ENCODE measurements at places on chromosomes 7 and 10.
A peak's percentile ranks its signal among the peaks of the same experiment; 100 is the strongest.

DNA sequence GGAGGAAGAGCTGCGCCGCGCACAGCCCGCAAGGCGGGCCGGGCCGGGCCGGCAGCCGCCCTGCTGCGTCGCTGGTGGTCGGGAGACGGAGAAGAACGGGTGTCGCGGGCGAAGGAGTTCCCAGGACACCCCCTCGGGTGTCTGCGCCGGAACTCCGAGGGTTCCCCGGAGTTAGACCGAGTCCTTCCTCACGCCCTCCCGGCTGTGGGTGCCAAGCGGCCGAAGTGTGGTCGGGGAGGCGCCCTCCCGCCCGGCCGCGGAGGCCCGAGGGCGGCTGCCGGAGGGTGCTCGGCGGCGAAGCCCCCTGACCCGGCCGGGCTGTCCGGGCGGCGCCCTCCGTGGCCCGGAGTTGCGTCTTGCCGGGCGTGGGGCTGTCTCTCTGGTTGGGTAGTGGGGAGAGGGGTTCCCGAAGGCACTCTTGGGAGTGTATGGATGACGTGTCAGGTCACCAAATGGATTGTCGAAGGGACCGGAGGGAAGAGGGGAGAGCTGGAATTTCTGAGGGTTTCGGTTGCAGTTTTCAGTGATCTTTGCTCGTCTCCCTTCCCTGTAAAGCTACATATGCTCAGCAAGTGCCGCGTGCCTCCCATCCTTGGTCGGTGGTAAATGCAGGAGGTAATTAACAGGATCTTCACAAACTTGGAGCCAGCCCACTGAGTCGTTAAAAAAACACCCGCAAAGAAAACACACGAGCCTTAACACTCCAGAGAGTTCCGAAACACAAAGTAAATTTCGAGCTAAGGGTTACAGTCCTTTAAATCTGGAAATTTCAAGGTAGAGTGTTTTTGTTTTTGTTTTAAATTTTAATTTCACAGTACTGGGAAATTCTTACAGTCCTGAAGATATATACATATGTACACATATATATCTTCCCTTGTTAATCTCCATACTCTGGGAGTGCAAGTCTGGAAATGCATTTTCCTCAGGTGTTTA, 871 bp downstream of the ST7 start:
- peak; percentile 32 for DNase-seq

GRCh38 chr7:73705551-73705920, 13.9 kb downstream of the STX1A start:
- DNase-seq, result no peak

- DNase-seq, result no peak
These were observed 132.3 kb downstream of the SPAG6 start for GRCh38 chr10:22477334-22478287.

- DNase-seq, result no peak
These were observed 145.3 kb upstream of the SVIL start for GRCh38 chr10:29780096-29780495.

DNA sequence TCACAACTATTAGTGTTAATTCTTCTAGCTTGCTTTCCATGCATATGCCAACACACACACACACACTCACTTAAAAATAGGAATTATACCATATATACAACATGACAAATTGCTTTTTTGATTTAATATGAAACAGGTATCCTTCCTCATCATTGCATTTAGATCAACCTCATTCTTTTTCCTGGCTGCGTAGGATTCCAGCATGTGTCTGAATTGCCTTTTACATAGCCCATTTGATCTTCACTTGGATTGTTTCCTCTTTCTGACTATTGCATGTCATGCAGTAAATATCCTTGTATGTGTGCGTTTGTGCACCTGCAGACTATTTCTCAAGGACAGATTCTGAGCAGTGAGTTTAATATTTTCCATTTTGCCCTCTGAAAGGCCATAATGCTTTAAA, 28.2 kb downstream of the TACR2 start:
- no peak for DNase-seq

- no peak for DNase-seq
These were observed 118.3 kb downstream of the PPP1R17 start for GRCh38 chr7:31805209-31805818.

DNA sequence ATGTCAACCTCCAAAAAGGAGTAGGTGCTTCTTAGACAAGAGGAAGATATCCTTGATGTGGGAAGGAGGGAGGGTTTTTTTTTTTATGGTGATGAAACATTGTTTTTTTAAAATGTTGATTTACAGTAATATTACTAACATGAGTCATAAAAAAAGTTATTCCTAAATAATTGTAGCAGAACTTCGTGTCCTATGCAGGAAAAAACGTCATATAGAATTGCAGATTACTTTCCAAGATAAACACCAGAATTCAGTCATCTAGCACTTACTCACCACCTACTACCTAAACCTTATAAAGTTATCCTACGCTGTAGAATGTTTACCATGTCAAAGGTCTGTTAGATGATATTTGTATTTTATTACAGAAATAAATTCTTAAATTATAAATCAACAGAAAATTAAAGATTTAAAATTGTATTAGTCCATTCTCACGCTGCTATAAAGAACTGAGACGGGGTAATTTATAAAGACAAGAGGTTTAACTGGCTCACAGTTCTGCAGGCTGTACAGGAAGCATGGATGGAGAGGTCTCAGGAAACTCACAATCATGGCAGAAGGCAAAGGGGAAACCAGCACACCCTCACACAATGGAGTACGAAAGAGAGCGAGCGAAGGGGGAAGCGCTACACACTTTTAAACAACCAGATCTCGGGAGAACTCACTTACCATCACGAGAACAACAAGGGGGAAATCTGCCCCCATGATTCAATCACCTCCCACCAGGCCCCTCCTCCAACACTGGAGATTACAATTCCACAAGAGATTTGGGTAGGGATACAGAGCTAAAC, 105.2 kb upstream of the NEBL start:
- DNase-seq, result no peak

- no peak for DNase-seq
These were observed 35.7 kb upstream of the MTPAP start for GRCh38 chr10:30384701-30385201.

DNA sequence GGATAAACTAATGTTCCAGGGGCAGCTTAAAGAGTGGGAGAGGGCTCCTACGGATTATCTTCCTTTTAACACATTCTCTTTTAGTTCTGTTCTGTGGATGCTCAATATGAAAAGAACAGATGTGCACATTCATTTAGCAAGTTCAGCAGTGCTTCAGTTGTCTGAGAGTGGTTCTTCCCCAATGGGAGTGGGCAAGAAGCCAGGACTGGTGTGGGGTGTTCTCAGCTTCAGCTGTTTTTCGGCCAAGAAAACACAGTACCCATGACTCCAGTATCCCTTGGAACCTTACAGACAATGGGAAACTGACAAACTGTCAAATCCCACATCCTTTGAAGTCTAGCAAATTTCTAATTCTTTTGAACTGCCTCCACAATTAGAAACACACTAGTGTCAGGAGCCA, 71.5 kb upstream of the LRRC17 start:
- no peak for DNase-seq

DNA sequence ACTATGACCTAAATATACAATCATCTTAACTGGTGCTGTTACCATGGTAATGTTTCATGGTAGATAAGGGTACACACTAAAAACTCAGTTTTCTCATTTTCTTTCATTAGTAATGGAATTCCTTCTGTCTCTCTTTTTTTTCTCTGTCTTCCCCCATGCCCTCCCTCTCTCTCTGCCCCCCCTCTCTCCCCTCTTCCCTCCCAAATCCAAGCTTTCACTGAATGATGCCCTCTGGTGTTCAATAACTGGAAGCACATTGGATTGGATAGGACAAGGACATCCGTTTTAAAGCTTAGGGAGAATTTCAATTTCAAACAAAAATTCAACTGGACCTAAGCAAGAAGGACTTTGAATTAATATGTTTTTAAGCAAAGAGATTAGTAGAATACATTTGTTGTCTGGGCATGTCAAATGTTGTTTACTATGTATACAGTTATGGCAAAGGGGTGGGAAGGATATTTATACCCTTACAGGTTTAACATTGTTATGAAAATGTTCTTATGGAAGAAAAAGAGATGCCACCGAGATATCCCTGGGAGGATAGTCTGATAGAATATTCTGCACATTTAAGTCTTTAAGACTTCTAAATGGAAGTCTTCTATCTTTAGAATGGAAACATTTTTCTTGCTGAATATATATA, 6.1 kb downstream of the CHRM2 start:
- no peak for DNase-seq

GRCh38 chr10:133359554-133359971, 1.7 kb upstream of the FUOM start:
- peak; percentile 61 for DNase-seq

DNA sequence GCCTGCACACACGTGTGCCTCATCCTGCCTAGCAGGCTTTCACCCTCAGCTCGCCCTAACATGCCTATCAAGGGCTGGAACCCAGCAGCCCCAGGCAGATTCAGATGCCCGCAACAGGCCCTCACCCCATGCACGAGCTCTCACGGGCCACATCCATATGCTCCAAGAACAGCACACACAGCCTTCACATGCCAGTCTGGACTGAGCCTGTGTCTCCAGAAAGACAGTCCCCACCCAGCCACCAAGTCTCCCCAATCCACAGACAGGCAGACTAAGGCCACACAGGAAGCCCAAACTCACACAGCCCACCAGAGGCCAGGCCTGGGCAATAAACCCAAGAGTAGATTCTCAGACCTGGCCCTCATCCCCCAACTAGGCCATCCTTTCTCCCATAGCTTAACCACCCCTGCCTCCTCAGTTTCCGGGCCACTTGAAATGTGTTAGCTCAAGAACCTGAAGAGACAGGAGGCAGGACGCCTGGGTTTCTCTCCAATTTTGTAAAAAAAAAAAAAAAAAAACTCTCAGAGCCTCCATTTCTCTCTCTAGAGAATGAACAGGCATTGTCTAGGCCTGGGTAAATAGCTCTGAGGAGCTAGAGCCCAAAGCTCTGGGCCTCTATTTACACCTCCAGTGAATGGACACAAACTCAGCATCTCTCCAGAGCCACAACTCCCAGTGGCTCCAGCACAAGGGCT, 6.8 kb downstream of the LDB1 start:
- peak; percentile 27 for DNase-seq

- no peak for DNase-seq
These were observed 6.7 kb upstream of the ZNF33B start for GRCh38 chr10:42645103-42645502.

- DNase-seq, result no peak
These were observed 148.9 kb upstream of the SMIM30 start for GRCh38 chr7:113267271-113267670.

- no peak for DNase-seq
These were observed 9.0 kb upstream of the PIP4K2A start for GRCh38 chr10:22723343-22723779.

GRCh38 chr7:32893207-32893524, 1.6 kb upstream of the KBTBD2 start:
- peak; percentile 36 for DNase-seq

DNA sequence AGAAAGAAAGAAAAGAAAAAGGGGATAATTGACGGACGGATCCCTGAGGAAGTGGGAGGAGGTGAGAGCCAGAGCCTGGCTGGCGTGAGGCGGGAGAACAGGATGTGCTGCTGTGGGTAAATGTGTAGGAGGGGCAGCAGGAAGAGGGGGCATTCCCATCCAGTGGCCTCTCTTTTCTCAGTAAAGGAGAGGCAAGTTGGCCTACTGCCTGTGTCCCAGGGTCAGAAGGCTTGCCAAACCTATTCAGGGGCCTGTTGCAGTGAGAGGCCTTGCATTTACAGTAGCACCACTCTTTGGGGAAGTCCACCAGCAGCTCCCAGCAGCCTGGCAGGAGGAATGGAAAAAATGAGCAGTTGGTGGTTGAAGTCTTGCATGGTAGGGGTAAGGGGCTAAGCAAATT, 26.6 kb upstream of the ASCC1 start:
- no peak for DNase-seq

DNA sequence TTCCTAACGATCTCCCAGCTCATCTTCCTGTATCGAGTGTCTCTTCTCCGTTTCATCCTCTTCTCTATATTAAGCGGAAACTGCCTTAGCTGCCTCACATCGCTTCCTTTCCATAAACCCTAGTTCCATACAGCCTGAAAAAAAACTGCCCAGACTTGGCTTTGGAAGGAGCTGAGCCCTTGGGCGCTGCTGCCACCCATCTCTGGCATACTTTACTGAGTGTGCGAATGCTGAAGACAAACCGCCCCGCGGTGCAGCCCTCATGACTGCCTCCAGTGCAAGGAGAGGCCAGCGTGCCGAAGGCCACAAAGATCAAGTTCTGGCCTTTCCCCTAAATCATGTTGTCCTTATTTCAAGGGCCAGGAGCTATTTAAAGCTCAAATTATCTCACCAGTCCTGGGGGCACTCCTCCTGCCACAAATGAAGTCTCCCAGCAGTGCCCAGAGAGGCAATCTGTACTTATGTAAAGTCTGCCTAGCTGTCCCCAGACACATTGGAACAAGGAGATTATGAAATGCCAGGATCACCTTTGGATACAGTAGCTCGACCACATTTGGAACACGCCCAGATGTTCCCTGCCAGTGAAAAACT, 25.2 kb downstream of the YWHAG start:
- DNase-seq, result no peak

- no peak for DNase-seq
These were observed 6.9 kb upstream of the CALHM1 start for GRCh38 chr10:103465411-103466179.

DNA sequence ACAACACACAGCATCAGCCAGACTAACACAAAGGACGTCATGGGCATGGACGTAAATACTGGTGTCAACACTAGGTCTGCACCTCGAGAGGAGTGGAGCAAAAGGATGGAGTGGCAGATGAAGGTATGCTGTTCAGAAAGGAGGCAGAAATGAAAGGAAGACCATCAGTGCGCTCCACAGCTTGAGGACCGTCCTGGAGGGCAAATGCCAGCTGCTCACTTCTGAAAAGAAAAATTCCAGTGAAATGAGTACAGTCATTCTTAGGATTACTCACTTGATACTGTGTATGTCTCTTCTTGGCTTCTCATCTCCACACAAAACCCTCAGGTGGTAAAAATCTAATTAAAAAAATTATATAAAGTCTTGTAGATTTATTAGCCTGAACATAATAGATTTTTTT, 44.8 kb downstream of the EGFR start:
- no peak for DNase-seq

DNA sequence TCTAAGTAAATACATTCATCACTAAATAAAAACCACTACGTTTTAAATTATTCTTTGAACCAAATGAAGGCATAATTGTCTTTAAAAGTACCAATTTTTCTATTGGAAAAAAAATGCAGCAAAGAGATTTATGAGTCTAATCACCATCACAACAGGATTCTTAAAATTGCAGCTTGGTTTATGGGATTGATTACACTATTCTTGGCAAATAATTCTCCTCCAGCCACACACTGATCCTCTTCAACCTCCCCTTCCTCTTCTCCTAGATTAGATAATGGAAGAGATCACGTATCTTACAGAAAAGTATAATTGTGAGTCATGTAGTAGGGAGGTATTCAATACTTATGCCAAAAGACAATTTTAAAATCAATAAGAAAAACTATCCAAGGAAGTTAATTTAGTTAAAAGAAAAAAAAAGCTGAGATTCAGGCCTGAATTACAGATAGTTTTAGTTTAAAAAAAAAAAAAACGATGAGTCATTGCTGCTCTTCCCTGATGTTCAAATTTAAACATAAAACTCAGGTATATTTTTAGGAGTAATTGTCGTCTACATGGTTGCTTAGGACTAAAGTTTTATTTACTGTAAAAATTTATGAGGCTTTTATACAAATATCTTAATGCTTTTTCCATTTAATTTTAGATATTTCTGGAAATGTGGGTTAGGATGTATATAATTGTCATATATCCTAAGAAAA, 133.7 kb upstream of the CDK1 start:
- no peak for DNase-seq

- DNase-seq, result no peak
These were observed 18.6 kb downstream of the ST7 start for GRCh38 chr7:116971869-116972268.

- no peak for DNase-seq
These were observed 8.2 kb upstream of the RBP3 start for GRCh38 chr10:47339759-47340607.
